ENCODE measurements at places on chromosomes 3 and 15. TPM values are rescaled to one million over a fixed set of nuclear protein-coding genes. Genes with fewer than 3 reads are reported as not detected.

DNA sequence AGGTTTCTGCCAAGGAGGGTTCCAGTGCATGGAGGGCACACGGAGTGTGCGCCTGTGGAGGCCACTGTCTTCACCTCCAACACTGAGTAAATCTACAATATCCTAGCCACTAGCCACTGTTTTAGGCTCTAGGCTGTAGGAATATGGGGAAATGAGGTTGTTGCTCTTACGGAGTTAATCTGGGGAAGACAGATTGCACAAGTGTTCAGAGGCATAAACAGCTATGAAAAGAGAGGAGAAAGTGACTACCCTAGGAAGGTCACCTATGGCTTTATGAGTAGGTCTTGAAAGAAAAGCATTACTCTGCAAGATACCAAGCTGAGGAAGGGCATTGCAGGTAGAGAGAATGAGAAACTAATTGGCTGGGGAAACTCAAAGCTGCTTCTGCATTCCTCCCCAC lies 85.7 kb downstream of the CYP19A1 start:
- no peak for DNase-seq

GRCh38 chr3:152177757-152178156 lies 91.0 kb upstream of the MBNL1 start:
- DNase-seq = no peak

- DNase-seq = no peak
These were observed 19.0 kb downstream of the AGTR1 start for GRCh38 chr3:148716657-148717056.

DNA sequence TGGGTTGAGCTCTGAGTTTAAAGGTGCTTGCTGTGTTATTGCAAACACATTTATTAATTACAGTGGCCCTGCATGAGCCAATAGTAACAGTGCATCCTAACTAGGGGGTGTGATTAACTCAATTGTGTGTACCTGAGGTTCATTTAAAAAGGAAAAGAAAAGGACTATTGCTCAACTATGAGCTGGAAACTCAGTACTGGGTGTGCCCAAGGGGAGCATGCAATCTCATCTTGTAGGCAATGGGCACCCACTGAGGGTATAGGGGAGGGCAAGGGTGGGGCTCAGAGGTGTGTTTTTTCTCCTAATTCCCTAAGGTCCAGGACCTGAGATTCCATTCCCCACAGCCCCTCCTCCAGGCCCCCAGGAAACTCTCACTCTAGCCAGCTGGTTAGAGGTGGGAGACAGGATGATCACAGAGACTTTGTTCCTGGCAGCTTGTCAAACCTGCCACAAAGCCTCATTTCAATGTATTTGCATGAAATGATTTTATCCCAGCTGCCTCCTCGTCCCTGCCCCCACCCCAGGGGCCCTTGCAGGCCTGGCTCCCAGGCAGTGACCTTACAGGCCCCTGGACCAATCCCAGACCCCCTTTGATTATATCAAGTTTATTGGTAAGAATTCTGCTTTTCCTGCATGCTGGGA lies 220.7 kb downstream of the TBC1D2B start:
- no peak for DNase-seq

Gene FANCD2
- 7.2 TPM for polyA plus RNA-seq

Gene SYNPR
- not detected for polyA plus RNA-seq
